ENCODE measurements at places on chromosomes 2 and 18. TPM values are rescaled to one million over a fixed set of nuclear protein-coding genes. Genes with fewer than 3 reads are reported as not detected.

IL36A gene
- total RNA-seq, result not detected

PDE11A gene
- not detected for total RNA-seq

DNA sequence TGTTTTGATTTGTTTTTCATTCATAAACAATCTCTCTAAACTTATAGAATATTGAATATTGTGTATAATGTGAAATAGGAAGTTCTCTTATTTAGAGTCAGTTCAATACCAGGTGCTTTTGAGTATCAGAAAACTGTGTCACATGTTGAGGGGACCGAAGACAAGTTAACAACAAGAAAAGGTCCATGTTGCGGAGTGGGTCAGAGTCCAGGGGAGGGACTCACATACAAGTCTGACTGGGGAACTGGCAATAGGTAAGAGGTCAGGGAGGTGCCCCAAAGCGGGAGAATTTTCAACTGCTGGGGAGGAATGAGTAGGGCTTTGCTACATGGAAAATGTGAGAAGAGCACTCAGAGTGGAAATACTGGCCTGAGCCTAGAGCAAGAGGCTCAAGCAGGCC, 19.8 kb upstream of the BCL11A start:
- no peak for DNase-seq
- no peaks in the 10 kb centered on the region for H3K36me3 ChIP-seq
- no peak overlapping the region for H3K4me3 ChIP-seq
- H3K4me1 ChIP-seq, result peaks cover 16% of the 10 kb centered on the region
- H3K27ac ChIP-seq, result no peak overlapping the region

GRCh38 chr2:146734821-146735190, 1110.0 kb upstream of the ACVR2A start:
- no peaks in the 10 kb centered on the region for H3K27me3 ChIP-seq
- no peaks in the 10 kb centered on the region for H3K36me3 ChIP-seq
- DNase-seq, result no peak
- H3K4me3 ChIP-seq, result no peak overlapping the region
- no peak overlapping the region for H3K27ac ChIP-seq

DNA sequence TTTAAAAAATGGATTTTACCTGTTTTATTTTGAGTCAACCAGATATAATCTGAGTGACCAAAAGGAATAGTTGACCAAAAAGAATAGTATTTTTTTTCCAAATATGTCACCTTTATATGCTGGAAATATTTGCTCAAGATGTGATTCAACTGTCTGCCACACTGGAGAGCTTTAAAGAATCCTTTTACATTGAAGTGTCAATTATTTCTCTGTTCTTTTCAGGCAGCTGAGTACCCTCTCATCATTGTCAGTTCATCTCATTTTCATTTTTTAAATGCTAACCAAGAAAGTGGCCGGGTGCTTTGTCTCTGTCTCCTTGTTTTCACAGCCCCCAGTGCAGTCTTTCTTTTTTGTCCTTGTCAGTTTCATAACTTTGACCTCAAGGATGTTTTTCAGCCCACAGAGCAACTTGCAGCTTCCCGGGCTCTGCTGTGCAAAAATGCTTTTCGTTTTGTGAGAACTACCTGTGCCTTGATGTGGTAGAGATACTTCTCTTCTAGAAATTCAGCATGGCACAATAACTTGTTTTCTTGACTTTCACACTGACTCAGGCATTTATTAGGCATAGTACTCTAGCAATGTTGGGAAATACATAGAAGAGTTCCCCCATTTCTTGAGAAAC, 23.4 kb upstream of the CERS6 start:
- H3K4me3 ChIP-seq, result no peak overlapping the region
- no peak overlapping the region for H3K27ac ChIP-seq
- no peaks in the 10 kb centered on the region for H3K4me1 ChIP-seq
- H3K36me3 ChIP-seq, result no peaks in the 10 kb centered on the region

Measured in spleen (tissue), 13 donors.